ENCODE measurements at places on chromosomes 3 and 15.

GRCh38 chr3:153979418-153980251 is 141.6 kb upstream of the ARHGEF26 start:
- DNase-seq, result no peak

DNA sequence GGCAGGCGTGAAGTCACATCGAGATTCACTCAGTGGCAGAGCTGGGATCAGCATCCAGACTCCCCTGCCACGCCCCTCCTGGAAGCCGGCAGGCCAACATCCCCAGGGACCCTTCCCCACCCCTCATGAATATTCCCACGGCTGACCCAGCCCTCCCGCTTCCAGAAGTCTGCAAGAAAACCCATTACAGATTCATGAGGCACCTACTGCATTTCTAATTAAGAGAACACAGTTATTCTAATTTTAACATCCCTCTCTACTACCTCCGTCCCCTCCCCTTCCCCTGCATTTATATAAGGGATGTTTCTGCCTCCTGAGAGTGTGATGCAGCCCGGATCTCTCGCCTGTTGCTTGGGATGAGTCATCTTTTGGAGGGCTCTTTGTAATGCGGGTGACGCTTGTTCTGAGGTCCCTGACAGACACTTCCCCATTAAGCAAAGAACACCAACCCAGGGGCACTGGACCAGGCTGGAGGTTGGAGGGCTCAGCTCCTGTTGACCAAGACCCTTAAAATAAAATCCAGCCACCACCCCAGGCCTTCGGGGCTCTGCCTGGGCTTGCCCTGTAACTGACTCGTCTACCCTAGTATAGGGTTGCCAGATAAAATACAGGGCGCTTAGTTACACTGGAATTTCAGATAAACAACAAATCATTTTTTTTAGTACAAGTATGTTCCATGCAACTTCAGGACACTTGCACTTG is 118.7 kb downstream of the NUP210 start:
- no peak for DNase-seq

DNA sequence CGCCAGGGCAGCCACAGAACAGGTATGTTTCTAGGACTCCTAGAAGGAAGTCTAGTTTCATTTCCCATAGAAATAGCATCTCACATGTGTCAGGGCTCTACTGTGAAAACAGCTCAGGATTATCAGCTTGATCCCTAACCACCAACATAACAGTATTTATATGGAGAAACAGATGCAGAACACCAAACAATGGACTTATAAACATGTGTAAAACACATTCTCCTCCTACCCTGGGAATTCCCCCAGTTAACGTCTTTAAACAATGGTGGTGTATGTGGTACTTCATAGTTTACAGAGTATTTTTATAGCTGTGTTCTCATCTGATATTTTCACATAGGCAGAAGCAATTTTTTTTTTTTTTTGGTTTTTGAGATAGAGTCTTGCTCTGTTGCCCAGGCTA is 9.7 kb downstream of the TNFSF10 start:
- DNase-seq, result no peak

DNA sequence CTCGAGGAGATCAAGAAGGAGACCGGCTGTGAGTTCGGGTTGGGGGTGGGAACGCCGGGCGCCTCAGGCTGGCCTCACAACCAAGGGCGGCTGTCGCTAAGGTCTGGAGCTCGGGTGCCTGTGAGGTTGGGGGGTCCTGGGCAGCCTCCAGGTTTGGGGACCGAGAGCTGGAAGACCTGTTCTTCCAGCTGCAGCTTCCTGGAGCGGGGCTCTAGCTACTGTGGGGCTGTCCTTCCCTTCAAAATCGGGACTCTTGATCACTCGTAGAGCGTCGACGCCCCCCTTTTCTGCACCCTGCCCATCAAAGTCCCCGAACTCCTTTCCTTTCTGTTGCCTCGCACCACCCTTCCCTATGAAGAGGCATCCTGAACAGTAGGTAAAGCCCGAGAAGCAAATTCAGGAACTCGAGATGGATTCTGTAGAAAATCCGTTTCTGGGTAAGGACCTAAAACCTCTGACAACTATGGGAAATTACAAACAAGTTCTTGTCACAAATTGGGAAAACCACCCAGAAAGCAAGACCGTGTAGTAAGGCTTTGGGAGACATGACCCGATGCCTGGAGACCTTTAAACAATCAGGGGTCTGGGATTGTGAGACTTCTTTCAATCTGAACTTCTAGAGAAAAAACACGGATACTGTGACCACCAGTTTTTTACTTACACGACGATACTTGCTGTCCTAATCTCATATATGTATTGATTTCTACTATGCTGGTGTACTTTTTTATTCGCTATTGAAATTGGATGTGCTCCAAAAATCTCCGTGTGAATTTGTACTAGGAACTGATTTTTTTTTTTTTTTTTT is 556 bp downstream of the CHP1 start:
- no peak for DNase-seq

- no peak for DNase-seq
Observed at GRCh38 chr3:72782521-72782920, 65.7 kb downstream of the SHQ1 start.

GRCh38 chr3:171959532-171960089 is 79.8 kb upstream of the FNDC3B start:
- no peak for DNase-seq

- no peak for DNase-seq
Observed at GRCh38 chr3:10983219-10983916, 9.2 kb upstream of the SLC6A1 start.

GRCh38 chr3:181253796-181254195 is 264.3 kb upstream of the DNAJC19 start:
- DNase-seq, result no peak

DNA sequence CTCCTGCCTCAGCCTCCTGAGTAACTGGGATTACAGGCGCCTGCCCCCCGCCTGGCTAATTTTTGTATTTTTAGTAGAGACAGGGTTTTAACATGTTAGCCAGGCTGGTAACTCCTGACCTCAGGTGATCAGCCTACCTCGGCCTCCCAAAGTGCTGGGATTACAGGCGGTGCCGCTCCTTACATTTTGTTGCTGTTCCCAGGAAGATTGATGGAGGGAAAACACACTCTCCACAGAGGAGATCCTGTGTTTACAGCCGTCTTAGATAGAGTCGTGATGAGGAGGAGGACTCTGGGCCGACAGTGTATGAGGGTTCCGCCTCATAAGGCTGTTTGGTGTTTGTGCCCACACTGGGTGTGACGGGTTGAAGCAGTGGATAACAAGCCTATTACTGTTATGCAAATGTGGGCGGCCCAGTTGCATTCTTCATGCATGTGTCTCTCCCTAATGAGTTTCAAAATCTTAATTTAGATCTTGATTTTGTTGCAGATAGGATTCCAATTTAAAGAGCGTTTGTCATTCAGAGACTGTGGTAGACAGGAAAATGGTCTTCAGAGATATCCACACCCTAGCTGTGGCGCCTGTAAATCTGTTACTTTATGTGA is 60.0 kb downstream of the APBA2 start:
- no peak for DNase-seq

DNA sequence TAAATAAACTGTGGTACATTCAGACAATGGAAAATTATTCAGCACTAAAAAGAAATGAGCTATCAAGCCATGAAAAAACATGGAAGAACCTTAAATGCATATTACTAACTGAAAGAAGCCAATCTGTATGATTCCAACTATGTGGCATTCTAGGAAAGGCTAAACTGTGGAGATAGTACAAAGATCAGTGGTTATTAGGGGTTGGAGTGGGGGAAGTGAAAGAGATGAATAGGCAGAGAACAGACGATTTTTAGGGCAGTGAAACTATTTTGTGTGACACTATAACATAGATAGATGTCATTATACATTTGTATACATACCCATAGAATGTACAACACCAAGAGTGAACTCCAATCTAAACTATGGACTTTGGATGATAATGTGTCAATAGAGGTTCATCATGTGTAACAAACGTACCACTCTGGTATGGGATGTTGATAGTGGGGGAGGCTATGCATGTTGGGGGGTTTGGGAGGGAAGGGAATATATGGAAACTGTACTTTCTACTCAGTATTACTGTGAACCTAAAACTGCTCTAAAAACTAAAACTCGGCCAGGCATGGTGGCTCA is 29.0 kb downstream of the RAB27A start:
- DNase-seq, result no peak

- no peak for DNase-seq
Observed at GRCh38 chr3:142968319-142969025, 5.0 kb upstream of the PAQR9 start.

GRCh38 chr3:12922306-12922705 is 80.9 kb upstream of the RPL32 start:
- no peak for DNase-seq

GRCh38 chr3:186964071-186964470 is 33.7 kb downstream of the ST6GAL1 start:
- no peak for DNase-seq

DNA sequence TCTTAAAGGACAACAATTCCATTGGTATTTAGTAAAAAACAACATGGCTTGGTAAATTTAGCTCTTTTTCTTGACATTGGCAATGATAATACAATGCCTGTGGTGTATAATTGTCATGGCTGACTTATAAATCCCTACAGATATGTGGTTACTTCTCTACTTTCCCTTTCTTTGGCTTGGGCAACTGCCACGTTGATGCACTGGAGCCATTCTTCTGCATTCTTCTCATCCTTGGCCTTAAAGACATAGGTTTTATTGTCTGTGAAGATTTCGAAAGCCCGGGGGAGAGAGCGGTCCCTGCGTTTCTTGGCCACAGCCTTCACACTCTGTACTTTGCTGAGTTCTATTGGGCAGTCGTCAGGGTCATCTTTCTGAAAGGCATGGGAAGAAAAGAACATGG is 101.1 kb upstream of the CCNL1 start:
- no peak for DNase-seq

Measured in stimulated activated CD8-positive, alpha-beta memory T cell treated with anti-CD3 and anti-CD28 coated beads, Interleukin-15, amount 100 ng/mL, for 1 hour (primary cell).